Activated naive CD8-positive, alpha-beta T cell treated with anti-CD3 and anti-CD28 coated beads, Interleukin-2, amount 10 ng/mL, durations not matched to agents 7 days and 5 days (primary cell): ENCODE measurements at places on chromosomes 2 and 18.
A peak's percentile ranks its signal among the peaks of the same experiment; 100 is the strongest.

DNA sequence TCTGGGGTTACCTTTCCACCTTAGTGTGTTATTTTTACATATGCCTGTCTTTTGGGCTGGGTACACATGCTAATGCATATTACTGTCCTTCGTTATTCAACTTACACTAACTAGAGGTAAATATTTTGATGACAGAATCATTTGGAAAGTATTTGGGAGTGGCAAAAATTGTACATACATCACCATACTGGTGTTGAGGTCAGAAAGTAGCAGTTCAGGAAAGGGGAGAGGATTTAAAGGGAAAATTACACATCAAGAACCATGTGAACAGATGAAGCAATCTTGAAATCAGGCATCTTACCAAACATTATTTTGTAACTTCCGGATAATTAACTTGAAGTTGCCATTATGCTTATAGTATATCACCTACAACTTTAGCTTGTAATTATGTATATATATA, 379.7 kb downstream of the RND3 start:
- no peak for DNase-seq

DNA sequence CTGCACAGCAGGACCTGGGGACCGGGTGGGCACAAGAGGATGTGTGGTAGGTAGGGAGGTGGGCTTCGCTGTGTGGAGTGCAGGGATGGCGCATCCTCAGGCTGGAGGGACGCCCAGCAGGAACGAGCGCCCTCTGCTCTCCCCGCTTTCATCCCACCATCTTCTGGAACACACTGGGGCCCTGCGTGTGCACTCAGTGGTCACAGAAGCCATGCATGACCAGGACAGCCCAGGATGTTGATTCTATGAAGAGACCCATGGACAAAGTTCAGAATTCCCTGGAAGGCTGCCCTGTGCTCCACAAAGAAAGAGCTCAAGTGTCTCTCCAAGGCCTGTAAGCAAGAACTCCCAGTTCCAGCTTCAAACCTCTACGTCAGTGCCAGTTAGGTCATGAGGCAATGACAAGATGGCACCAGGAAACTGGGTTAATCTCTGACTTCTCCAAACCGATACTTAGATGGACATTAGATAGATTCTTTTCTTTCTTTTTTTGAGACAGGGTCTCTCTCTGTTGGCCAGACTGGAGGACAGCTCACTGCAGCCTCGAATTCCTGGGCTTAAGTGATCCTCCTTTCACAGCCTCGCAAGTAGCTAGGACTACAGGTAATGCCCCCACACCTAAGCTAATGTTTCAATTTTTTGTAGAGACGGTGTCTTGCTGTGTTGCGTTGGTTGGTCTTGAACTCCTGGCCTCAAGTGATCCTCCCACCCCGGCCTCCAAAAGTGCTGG, 3.4 kb downstream of the SLC66A2 start:
- DNase-seq, result no peak

DNA sequence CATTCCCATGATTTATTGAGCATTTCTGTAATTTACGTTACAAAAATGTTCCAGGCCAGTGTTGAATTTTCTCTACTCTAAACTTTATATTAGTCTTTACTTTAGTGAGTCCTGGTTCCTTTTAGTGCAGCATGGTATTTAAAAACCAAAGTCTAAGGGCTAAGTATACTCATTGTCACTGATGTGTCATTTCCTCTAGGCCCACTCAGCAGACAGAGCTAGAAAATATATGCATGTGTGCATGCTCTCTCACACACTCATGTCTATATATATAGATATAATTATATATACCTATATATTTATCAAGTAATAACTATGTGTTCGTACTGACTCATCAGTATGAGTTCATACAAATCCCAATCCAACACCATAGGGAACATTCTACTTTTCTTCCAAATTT, 132.5 kb upstream of the SLC8A1 start:
- no peak for DNase-seq

DNA sequence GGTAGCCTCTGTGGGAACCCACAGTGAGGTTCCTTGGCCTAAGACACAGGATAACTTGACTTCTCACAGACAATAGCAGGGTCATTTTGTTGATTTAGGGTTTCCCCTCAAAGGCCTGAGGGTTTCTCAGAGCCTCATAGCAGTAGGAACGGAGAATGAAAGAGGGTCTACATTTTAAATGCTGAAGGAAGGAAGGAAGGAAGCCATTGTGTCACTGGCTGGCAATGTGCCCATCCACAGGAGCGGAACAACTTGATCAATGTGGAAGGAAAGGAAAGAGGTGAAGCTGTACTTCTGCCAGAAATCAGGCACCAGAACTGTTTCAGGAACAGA, 5.1 kb downstream of the IL1B start:
- no peak for DNase-seq

GRCh38 chr2:96315400-96316071, 9.6 kb upstream of the ITPRIPL1 start:
- peak; percentile 56 for DNase-seq

- DNase-seq, result no peak
These were observed 496.9 kb upstream of the VRK2 start for GRCh38 chr2:57549642-57550102.

DNA sequence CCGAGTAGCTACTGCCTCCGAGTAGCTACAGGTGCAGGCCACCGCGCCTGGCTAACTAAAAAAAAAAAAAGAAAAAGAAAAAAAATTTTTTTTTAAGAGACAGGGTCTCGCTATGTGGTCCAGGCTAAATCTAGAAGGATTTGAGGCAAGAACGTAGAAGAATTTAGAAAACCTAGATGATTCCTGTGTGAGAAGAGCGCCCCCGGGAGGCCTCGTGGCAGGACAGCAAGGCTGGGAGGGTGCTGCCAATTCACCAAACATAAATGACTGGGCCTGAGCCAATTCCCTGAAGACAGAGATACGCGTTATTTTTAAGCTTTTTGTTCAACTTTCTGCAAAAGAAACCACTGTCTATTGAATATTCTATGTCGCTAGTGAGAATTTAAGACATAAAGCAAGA, 90.1 kb upstream of the TGFA start:
- no peak for DNase-seq

DNA sequence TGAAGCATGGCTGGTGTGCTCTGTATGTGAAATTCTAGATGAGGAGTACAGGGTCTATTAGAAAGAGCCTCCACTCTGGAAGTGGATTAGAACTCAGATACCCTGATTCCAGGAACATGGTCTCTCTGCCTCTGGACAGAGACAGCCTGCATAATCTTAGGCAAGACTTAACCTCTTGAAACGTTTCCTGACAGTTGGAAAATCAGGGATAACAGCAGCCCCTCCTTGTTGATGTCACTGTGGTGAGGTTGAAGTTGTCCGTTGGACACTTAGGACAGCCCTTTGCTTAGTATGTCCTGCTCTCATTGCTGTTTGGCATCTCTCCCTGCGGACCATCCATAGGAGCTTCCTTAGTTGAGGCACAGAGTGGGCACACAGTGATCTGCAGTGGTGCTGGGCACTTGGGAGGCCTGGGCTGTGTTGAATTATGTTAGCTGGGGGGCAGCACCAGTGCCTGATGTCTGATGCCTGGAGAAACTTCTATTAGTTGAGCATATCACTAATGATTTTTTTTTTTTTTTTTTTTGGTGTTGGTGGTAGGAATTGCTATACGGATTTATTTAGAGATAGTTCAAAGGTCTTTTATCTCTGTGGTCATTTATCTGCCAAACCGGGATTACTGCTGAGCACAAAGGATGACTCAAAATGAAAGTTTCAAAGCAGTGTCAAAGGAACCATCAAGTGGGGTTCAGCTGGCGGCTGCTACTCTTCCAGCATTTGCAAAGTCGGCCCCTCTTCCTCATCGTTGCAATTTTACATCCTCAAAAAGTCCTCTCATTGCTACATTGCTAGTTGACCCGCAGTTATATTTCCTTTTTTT, 28.8 kb downstream of the SETBP1 start:
- no peak for DNase-seq
